Cerebellar nuclear complex (tissue), 1 donor: ENCODE measurements at places on chromosomes 6 and 20.

GRCh38 chr20:64100946-64101688 is 6.2 kb downstream of the NPBWR2 start:
- DNase-seq = no peak

GRCh38 chr20:54228841-54229240 is 21.0 kb downstream of the PFDN4 start:
- DNase-seq = no peak

DNA sequence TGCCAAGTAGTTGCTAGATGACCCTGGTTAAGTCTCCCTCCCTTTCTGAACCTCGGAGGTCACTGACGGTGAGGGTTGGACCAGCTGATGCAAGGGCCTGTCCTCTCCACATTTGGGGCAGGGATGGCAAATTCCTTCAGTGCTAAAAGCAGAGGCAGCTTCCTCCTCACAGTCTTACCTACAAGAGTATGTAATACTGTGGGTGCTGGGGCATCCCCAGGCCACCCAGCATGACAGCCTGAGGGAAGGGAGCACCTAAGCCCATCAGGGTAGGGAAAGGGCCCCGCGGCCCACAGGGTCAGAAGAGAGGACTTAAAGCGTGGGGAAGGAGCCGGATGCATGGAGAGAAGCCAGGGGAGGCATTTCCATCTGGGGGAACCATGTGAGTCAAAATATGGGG is 38.0 kb downstream of the TGM3 start:
- no peak for DNase-seq

- DNase-seq = peak; percentile 60
Observed at GRCh38 chr6:105992315-105992961, 93.7 kb upstream of the PRDM1 start.

DNA sequence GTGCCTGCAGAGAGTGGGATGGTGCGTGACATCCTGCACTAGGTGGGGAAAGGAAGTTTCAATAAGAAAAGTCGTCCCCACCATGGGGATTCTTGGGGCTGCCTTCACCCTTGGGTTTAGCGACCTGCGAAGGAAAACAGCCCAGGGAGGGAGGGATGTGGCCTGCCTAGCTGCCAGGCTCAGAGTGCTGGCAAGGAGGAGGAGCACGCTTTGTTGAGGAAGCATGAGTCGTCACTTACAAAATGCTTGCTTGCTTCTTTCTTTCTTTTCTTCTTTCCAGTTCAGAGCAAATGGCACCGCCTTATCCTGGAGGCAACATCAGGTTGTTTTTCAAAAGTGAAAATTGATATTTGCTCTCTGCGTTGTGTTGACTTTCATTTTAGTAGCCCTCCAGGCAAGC is 123.2 kb downstream of the TFAP2C start:
- DNase-seq = no peak

- DNase-seq = no peak
Observed at GRCh38 chr6:119116712-119117281, 38.3 kb upstream of the FAM184A start.

DNA sequence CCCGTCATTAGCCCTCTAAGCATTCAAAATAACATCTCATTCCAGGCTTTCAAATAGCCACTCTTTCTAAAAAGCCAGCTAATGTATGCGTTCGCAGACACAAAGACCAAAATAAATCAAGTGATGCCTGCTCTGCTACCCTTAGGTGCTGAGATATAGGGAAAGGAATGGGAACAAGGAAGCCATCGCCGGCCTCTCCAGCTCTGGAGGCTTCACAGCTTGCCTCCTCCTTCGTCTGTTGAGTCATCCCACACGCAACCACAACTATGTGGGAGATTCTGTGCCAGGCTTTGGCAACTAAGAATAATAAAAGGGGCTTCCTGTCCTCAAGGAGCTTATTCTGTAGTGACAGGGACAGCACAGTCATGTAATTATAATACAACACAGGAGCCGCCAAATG is 27.3 kb upstream of the SLC22A23 start:
- DNase-seq = no peak

DNA sequence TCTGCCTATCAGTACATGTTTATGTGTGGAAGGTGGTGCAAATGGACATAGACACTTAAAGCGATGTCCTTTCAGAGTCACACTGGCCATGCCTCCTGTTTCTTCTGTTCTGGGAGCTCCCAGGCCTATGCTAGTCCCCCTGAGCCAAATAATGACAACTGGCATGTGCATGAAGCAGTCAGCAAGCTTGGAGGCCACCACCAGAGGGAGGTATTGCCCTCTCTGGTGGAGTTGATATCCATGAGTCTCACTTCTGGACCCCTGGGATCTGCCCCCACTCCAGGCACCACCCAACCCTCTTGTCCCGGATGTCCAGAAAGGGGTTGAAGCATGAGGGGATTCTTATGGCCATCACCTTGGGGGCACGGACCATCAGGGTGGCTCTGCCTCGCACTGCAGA is 172.2 kb downstream of the AIG1 start:
- DNase-seq = no peak

DNA sequence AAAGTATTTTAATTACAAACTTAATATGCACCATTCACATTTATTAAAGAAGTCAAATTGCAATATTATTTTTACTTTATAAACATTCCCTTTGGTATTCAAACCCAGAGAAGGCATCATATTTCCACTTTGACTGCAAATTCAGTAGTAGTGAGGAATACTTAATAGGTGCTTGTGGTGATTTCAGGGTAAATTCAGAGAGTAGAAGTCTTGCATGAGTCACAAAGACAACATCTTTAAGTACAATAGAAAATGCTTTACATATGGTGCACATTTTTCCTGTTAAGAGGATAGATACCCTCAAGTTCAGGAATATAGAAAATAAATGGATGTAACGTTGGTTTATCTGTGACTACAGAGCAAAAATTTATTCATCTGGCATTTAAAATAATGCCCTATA is 390.2 kb downstream of the TENT5A start:
- no peak for DNase-seq

DNA sequence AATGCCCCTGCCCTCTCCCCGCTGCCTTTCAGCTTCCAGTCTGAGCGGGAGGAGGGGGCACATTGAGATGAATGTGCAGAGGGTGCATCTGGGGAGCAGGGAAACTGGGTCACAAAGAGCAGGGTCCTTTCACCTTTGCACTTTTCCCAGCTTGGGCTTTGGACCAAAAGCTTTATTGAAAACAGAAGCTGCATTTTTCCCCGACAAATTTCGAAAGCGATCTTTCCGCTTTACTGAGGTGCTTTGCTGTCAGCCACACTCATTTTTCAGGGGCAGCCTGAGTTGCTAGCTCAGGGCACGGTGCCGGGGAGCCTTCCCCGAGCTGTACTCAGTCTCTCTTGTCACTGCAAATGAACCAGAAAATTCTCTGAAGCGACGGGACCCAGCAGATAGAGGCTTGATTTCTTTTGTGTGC is 283.7 kb upstream of the SOX4 start:
- DNase-seq = no peak

DNA sequence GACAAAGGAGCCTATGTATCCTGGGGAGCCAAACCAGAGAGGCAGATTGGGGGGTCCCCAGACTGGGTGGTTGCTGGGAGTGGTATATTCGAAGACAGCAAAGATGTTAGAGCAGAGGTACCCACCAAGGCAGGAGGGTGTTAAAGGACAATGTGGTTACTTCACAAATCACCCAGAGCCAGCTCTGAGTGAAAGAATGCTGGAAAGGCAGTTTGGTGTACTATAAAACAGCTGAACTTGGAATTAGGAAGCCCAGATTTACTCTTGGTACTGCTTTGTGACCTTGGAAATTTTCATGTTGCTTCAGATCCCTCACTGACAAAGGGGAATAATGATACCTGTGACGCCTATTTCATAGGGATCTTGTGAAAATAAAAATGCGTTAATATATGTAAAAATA is 121.6 kb downstream of the CD164 start:
- DNase-seq = no peak

DNA sequence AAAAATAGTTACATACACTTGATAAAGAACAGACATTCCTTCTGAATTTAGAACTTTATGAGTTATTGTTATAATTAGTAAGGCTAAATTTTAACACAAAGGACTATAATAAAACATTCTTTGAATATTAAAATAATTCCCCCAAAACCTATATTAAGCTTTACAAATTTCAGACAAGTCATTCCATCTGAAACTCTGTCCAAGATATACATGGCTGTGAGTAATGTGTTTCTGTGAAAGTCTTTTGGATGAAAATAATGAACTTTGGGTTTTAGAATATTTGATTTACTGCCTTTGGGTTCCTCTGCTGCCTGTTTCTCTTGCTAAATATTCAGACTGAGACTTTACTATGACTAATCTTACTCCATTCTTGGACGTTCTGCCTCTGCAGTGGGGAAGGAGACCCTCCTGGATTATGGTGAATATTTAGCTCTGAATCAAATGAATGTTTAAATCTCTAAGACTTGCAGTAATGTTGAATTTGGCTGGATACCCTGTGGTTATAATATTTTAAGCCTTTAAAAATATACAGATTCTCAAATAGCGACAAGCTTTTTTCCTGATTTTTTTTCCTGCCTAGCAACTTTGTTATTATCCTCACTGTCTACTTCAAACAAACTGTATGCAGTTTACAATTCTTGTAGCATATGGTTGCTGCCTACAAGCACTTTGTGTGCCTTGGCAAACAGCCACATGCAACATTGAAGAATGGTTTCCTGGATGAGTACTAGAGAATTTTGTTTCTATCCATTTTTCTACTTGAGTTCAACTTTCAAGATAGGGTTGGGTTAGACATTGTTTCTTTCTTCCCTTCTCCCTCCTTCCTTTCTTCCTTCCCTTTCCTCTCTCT is 51.4 kb downstream of the TXLNB start:
- DNase-seq = no peak

- no peak for DNase-seq
Observed at GRCh38 chr6:169269180-169270076, 15.8 kb upstream of the THBS2 start.

DNA sequence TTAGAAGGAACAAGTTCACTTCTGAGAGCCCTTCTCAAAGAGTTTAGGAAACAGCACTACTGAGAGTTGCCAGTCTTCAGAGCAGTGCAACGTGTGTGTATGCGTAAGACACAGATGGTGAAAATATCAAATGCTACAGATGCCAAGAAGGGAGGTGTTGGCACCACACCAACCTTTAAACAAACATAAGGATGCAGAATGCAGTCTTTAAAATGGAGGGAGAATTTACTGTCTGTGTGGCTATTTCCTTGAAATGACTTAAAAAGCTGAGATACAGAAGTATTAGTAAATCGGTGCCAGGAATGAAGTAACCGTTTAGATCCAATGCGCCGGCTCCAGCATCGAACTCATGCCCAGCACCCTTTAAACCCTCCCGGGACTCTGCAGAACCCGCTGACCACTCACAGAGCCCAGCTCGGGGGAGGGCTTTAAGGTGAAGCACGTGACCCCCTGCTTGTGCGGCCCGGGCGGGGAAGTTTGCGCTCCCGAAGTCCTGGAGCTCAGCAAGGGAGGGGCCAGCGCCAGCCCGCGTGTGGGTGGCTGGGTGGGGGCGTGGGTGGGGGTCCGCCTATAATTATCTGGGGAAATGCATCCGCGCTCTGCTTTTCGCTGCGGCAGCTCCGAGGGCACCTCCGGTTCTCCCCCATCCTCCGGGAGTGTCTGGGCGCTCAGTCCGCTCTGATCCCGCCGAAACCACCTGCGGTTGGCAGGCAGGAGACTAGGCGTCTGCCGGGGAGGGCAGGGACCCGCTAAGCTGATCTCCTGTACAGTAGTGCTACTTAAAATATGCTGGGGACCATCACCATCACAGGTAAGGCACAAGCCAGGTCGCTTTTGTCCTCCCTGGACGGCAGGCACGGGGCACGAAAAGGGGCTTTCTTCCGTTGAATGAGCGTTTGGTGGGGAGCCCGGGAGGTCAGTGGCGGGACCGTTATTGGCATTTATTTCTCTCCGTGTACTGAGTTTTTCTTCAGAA is 66.0 kb downstream of the ZBTB2 start:
- no peak for DNase-seq

GRCh38 chr6:81763968-81764367 is 11.5 kb upstream of the TENT5A start:
- no peak for DNase-seq

DNA sequence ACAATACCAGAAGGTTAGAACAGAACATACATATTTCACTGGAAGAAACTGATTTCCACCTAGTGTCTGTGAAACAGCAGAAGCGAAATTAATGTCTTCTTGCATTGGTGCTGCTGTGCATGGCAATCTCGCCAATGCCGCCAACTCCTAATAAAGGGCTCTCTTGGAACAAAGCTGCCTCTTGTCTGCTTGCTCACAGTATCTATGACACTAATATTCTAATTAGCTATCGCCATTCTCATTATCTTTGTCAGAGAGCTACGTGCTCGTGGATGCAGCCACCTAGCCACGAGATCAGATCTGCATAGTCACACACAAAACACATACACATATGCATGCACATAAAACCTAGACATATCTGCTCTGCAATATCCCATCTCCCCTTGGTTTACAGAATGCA is 145.9 kb upstream of the OLIG3 start:
- DNase-seq = no peak

- DNase-seq = no peak
Observed at GRCh38 chr6:16802071-16802470, 40.8 kb upstream of the ATXN1 start.

GRCh38 chr6:169647637-169648036 is 54.2 kb downstream of the WDR27 start:
- no peak for DNase-seq

DNA sequence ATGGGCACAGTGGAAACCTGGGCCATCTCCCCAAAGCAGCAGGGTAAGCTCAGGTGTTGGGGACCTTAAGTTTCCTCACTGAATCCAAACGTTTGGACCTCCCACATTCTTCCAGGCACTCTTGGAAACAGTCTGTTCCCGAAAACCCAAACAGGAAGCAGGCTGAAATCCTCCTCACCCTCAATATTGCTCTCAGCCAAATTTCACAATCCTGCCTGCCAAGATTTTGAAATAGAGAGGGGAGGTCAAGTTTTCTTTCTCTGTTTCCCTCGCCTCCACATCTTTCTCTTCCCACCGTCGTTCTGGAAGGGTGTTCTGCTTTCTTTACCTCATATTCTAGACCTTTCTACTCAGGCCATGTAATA is 392.0 kb upstream of the SASH1 start:
- DNase-seq = no peak

- DNase-seq = no peak
Observed at GRCh38 chr6:7960848-7961247, 50.3 kb upstream of the TXNDC5 start.

GRCh38 chr6:106608080-106608668 is 21.1 kb downstream of the RTN4IP1 start:
- DNase-seq = no peak

DNA sequence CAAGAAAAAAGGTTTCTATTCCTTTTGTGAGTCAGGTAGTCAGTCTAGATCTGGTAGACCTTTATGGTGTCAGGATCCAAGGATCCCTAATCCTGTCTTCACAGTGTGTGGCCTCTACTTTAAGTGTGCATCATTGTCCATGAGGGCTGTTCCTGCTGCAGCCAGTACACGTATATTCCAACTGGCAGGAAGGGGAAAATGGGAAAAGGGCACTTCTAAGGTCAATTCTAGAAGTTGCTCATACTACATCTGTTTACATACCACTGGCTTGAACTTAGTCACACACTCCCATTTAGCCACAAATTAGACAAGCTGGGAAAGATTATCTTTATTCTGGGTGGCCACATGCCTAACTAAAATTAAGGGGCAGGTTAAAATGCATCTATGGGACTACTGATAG is 9.7 kb upstream of the MMS22L start:
- no peak for DNase-seq
